ENCODE measurements at places on chromosomes 6 and 20.

DNA sequence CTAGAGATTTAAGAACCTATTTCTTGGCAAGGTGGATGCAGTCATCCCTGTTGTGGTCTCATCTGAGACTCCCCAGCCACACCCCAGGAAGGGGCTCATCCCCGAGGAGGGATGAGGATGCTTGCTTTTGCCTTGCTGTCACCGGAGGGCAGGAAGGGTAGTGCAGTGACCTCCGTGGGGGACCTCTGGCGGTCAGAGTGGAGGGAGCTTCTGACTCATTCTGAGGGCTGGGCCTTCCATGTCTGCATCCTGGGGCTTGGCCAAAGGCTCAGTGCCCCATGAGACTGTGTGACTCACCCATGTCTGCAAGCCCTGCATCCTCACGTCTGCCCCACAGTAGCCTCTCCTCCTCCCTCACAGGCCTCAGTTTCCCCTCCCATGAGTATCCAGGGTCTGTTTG lies 38.7 kb downstream of the UQCC2 start:
- no peaks in the 10 kb centered on the region for H3K27me3 ChIP-seq
- no peak overlapping the region for H3K4me3 ChIP-seq
- H3K36me3 ChIP-seq: no peaks in the 10 kb centered on the region
- no peak overlapping the region for H3K27ac ChIP-seq

- H3K27ac ChIP-seq: no peak overlapping the region
- H3K27me3 ChIP-seq: no peaks in the 10 kb centered on the region
- no peaks in the 10 kb centered on the region for H3K36me3 ChIP-seq
- no peaks in the 10 kb centered on the region for H3K4me1 ChIP-seq
- H3K4me3 ChIP-seq: no peak overlapping the region
Measured at GRCh38 chr6:73062130-73062529, 163.2 kb downstream of the KHDC1L start.

DNA sequence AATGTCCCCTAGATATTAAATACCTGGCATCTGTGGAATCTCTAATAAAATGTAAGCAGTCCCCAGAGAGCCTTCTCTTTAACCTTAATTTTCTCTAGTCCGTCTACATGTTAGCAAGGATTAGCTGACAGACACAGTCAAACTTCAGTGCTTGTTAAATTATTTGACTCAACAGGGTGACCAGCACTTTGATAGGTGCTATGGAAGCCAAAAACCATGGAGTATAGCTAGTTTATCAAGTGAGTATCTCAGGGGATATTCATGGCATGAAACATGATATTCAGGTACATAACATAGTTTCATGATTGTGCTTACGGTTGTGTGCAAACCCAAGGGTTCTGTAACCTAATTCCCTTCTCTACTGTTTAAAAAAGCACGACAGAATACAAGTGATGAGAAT lies 3.9 kb downstream of the RHAG start:
- H3K27me3 ChIP-seq: no peaks in the 10 kb centered on the region
- no peak overlapping the region for H3K27ac ChIP-seq
- DNase-seq: no peak
- H3K4me1 ChIP-seq: no peaks in the 10 kb centered on the region
- H3K4me3 ChIP-seq: no peak overlapping the region
- no peaks in the 10 kb centered on the region for H3K36me3 ChIP-seq

DNA sequence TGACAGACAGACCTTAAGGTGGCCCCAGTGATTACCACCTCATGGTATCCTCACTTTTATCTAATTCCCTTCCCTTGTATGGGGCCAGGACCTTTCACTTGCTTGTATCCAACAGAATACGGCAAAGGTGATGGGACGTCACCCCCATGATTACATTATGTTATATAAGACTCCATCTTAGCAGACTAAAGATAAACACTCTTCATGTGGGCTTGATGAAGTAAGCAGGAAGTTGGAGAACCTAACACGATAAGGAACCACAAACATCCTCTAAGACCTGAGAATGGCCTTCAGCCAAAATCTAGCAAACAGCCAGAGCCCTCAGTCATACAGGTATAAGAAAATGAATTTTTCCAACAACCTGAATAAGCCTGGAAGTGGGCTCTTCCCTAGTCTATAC lies 8.0 kb downstream of the SLC17A3 start:
- H3K4me1 ChIP-seq: no peaks in the 10 kb centered on the region
- no peaks in the 10 kb centered on the region for H3K36me3 ChIP-seq
- H3K27me3 ChIP-seq: no peaks in the 10 kb centered on the region
- H3K27ac ChIP-seq: no peak overlapping the region
- no peak overlapping the region for H3K4me3 ChIP-seq

DNA sequence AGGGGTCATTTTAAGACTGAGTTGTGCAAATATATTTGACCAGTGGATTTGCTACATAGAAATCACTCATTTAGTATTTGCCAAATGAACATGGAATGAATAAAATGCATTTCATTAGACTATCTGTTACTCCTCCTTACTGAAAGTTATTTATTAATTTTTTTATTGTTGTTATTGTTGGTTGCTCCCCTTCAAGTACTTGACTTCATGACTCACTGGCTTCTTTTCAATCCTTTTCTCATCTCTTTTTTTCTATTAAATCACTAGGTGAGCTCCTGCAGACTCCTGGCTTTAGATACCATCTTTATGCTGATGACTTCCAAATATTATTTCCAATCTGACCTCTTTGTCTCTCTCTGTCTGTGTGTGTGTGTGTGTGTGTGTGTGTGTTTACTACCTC lies 192.2 kb upstream of the FAM83B start:
- no peak for DNase-seq
- H3K36me3 ChIP-seq: no peaks in the 10 kb centered on the region
- H3K27me3 ChIP-seq: no peaks in the 10 kb centered on the region
- no peak overlapping the region for H3K4me3 ChIP-seq
- H3K27ac ChIP-seq: no peak overlapping the region

- H3K36me3 ChIP-seq: no peaks in the 10 kb centered on the region
- DNase-seq: no peak
- H3K4me3 ChIP-seq: peak overlapping the region; percentile 2
- H3K27ac ChIP-seq: no peak overlapping the region
- H3K27me3 ChIP-seq: no peaks in the 10 kb centered on the region
- peaks cover 13% of the 10 kb centered on the region for H3K4me1 ChIP-seq
Measured at GRCh38 chr6:132506869-132507808, 5.8 kb downstream of the STX7 start.

DNA sequence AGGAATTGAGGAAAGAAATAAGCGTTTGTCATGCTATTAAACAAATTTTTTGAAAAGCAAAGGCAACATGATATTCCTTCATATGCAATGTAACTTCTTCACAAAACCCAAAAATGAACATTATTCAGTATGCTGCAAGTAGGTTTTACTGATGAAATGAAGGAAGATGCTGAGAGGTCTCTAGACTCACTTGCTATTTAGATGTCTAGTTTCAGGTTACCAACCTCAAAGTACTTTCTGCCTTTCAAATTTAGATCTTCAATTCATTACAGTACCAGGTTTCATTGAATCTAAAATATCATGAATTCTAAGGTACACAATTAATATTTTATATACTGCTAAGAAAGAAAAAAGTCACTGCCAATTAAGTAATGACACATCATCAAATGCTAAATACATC lies 39.9 kb downstream of the MYO6 start:
- H3K27me3 ChIP-seq: no peaks in the 10 kb centered on the region
- H3K4me1 ChIP-seq: no peaks in the 10 kb centered on the region
- no peak overlapping the region for H3K27ac ChIP-seq
- no peaks in the 10 kb centered on the region for H3K36me3 ChIP-seq
- DNase-seq: no peak
- H3K4me3 ChIP-seq: no peak overlapping the region

- H3K4me1 ChIP-seq: no peaks in the 10 kb centered on the region
- no peak overlapping the region for H3K4me3 ChIP-seq
- DNase-seq: no peak
Measured at GRCh38 chr6:86535100-86535499, 402.2 kb upstream of the HTR1E start.
